ENCODE measurements at places on chromosomes 2 and 18.
A peak's percentile ranks its signal among the peaks of the same experiment; 100 is the strongest.

DNA sequence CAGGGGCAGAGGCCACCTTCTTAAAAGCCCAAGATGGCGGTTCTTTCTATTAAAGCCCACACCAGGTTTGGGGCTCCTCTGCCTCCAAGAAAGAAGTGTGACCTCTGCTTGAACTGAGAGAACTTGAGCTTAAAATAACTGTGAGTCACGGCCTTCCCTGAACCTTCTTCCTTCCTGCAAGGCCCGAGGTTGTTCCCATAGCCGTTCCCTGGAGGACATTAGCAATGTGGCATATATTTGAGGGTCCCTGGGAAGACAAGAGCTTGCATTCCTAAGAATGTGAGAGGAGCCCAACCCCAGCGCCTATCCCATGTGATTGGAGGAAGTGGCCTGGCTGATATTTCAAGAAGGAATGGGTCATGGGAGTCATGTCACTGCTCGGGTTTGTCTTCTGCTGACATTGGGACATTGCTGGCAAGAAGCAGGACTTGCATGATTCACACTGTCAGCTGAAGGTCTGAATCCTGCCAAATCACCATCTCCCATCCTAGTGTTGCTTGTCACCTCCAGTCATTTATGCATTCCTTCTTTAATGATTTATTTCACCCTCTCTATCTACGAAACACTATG lies 168.1 kb downstream of the TRIB2 start:
- no peak for DNase-seq

GRCh38 chr2:180124273-180125139 lies 117.4 kb upstream of the CWC22 start:
- no peak for DNase-seq

GRCh38 chr2:141994066-141994465 lies 136.8 kb downstream of the LRP1B start:
- DNase-seq = no peak

- DNase-seq = no peak
Measured at GRCh38 chr2:134107402-134107801, 146.5 kb upstream of the MGAT5 start.

GRCh38 chr18:75211953-75212750 lies 1.6 kb downstream of the TSHZ1 start:
- peak; percentile 17 for DNase-seq

Measured in activated CD4-positive, alpha-beta T cell treated with anti-CD3 and anti-CD28 coated beads, Interleukin-2, amount 50 U/mL, for 1 hour (primary cell).